Diencephalon (tissue), 1 donor: ENCODE measurements at places on chromosomes 7 and 10. TPM values are rescaled to one million over a fixed set of nuclear protein-coding genes. Genes with fewer than 3 reads are reported as not detected.

Gene PNLIPRP3
- not detected for total RNA-seq

Gene TEX36
- not detected for total RNA-seq

Gene AGMO
- total RNA-seq = 0.69 TPM

Gene NRCAM
- 205 TPM for total RNA-seq

Gene CABCOCO1
- total RNA-seq = 5.5 TPM

Gene FAM25G
- total RNA-seq = not detected

Gene PON3
- 0.92 TPM for total RNA-seq

Gene ASB10
- total RNA-seq = not detected

Gene OR2A5
- total RNA-seq = not detected

Gene C7orf33
- not detected for total RNA-seq

Gene MSS51
- 3.5 TPM for total RNA-seq

Gene SNX10
- total RNA-seq = 103 TPM

Gene UNCX
- total RNA-seq = 2.3 TPM

Gene CDCA7L
- total RNA-seq = 26.8 TPM

Gene CLDN4
- total RNA-seq = 0.69 TPM

Gene NKX2-3
- total RNA-seq = not detected

Gene PCLO
- 77.5 TPM for total RNA-seq

Gene STK17A
- 16.1 TPM for total RNA-seq

Gene GHRHR
- 2.8 TPM for total RNA-seq

Gene TFEC
- 2.1 TPM for total RNA-seq

Gene ANKRD1
- total RNA-seq = not detected

Gene FFAR4
- total RNA-seq = 1.2 TPM

Gene C10orf88
- 20.3 TPM for total RNA-seq

Gene ADARB2
- 9.0 TPM for total RNA-seq

Gene HPS1
- total RNA-seq = 24.7 TPM

Gene SEMA3D
- 10.1 TPM for total RNA-seq

Gene CDHR3
- total RNA-seq = 6.7 TPM

Gene TLX1
- not detected for total RNA-seq

Gene EGFR
- total RNA-seq = 24.0 TPM

Gene CFAP69
- total RNA-seq = 9.2 TPM

Gene RPEL1
- not detected for total RNA-seq

Gene AHR
- 20.1 TPM for total RNA-seq

Gene TAS2R41
- total RNA-seq = not detected

Gene NKX1-2
- total RNA-seq = 1.8 TPM

Gene OPN4
- total RNA-seq = not detected

Gene ZNF804B
- 8.3 TPM for total RNA-seq

Gene ZWINT
- 14.1 TPM for total RNA-seq

Gene TCF7L2
- 84.0 TPM for total RNA-seq

Gene PNLIP
- not detected for total RNA-seq

Gene LIPM
- not detected for total RNA-seq

Gene CALHM1
- total RNA-seq = 0.23 TPM

Gene OR2A1
- total RNA-seq = not detected

Gene CCNY
- 52.6 TPM for total RNA-seq

Gene CCDC126
- total RNA-seq = 47.7 TPM

Gene SLC18A2
- total RNA-seq = 13.1 TPM

Gene LGI1
- total RNA-seq = 52.8 TPM

Gene PGAM2
- 16.4 TPM for total RNA-seq

Gene RFC2
- total RNA-seq = 27.7 TPM

Gene CRTAC1
- 55.8 TPM for total RNA-seq

Gene ADRA2A
- total RNA-seq = 6.0 TPM

Gene AKR1C4
- not detected for total RNA-seq

Gene LRWD1
- total RNA-seq = 44.5 TPM

Gene BLNK
- total RNA-seq = 0.23 TPM
